ENCODE measurements at places on chromosomes 7 and 10.

- DNase-seq = no peak
These were observed 489.8 kb upstream of the ZMIZ1 start for GRCh38 chr10:78578929-78579328.

DNA sequence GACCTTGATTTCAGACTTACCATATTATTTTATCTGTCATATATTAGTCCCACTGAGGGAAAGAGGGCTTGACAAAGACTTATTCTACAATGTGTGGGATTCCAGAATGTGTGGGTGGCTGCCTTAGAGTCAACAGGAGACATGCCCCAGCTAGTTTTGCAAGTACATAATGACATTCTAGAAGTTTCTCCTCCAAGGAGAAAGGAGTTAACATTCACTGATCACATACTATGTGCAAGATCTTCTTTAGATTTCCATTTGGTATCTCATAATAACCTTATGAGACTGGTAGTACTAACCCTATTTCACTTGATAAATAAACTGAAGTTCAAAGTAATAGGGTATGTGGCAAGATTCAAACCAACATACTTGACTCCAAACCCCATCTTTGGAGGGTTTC lies 25.2 kb downstream of the IRF5 start:
- no peak for DNase-seq

- no peak for DNase-seq
These were observed 66.1 kb downstream of the SHH start for GRCh38 chr7:155746188-155746587.

DNA sequence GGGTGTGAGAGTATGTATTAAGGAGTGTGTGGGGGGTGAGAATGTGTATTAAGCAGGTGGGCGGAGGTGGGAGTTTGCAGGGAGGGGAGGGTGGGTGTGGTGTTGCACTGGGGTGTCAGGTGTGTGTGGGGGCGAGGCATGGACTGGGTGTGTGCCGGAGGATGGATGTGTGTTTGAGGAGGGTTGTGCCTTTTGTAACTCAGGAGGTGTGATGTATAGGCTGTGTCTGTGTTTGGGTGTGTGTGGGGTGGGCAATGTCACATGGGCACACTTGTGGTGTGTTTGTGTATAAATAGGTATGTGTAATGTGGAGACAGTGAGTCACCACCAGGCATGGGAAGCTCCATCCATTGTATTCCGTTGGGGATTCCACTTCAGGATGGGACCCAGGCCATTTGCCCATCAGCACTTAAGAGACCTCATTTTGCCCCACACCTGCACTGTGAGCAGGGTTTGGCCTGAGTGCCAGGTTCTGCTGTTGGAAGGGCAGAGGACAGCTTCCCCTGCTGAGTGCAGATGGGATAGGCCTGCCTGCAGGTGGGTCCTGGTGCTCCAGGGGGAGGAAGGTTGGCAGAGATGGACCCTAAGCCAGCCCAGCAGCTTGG lies 5.8 kb downstream of the UNC5B start:
- DNase-seq = no peak

- DNase-seq = no peak
These were observed 98.5 kb downstream of the PHTF2 start for GRCh38 chr7:77897004-77897547.

GRCh38 chr10:51230887-51231585 lies 156.7 kb downstream of the PRKG1 start:
- no peak for DNase-seq

Measured in hippocampal formation (tissue), 2 donors.